Stimulated activated CD4-positive, alpha-beta T cell treated with anti-CD3 and anti-CD28 coated beads, Interleukin-12 subunit alpha, Interleukin-12 subunit beta, amount 100 ng/mL, for 48 hours (primary cell): ENCODE measurements at places on chromosomes 3 and 15.

DNA sequence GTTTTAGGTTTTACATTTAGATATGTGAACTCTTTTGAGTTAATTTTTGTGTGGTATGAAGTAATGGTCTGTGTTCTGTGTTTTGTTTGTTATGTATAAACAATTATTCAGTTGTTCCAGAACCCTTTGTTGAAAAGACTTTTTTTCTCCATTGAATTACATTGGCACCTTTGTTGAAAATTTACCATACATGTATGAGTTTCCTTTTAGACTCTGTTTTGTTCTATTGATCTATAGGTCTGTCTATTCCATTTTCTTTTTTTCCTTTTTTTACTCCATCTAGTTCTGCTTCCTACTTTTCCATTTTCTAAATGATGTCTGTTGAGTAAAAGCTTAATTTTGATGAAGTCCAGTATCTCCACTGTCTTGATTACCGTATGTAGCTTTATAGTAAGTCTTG lies 31.4 kb downstream of the ARIH2 start:
- DNase-seq = no peak

DNA sequence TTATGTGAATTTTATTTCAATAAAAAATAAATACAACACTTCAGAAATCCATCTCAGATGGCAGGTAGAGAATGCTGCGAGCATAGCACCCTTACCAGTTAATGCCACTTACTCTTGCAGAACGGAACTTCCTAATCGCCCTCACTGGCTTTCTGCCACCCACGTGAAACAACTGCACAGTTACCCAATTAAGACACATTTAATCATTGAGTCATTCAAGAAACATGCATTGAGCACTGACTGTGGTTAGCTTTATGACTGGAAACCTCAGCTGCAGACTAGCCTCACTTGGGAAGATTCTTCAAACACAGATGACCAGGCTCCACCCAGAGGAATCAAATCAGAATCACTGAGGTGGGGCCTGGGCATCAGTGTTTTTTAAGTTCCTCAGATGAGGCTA lies 5.6 kb upstream of the MFGE8 start:
- peak; percentile 44 for DNase-seq

DNA sequence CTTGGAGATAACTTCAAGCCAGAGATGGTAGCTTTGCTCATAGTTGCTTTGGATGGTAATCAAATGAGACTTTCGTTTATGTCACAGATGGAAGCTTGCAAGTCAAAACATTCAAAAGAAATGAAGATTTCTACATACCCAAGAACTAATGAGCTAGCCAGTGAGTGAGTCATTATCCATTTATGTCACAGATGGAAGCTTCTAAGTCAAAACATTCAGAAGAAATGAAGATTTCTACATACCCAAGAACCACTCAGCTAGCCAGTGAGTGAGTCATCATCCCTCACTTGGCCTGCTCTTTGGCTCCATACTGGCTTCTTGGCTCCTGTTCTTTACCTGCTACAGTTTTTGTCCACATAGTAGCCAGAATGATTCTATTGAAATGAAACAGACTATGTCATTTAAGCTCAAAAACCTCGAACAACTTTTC lies 559.8 kb upstream of the CBLB start:
- DNase-seq = peak; percentile 37

DNA sequence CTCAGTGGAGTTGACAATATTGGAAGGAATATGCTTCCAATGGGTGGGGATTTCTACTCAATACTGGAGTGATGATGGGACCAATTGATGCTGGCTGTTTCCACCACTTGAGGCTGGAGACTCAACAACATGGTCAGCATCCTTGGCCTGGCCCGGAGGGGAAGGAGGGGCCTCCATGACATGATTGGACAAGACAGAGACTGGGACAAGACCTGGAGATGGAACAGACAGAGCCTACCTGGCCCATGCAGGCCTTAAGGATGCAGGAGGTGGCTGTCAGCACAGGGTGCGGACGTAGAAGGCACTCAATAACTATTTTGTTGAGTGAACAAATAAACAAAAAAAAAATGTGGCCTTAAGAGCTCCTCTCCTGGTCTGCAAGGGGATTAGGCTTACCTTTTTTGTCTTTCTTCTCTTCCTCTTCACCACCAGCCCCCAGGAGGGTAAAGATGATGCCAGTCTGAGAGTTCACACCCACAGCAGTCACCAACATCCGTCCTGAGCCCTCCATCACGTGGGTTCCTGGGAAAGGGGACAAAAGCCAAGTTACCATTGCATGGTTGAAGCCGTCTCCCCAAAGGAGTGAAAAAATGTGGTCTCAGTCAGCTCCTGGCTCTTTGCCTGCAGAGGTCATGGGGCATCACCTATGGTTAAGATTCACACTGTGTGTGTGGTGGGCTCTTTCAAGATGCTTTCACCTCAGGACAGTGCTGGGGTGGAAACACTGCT lies 67.1 kb upstream of the SEC13 start:
- DNase-seq = no peak

DNA sequence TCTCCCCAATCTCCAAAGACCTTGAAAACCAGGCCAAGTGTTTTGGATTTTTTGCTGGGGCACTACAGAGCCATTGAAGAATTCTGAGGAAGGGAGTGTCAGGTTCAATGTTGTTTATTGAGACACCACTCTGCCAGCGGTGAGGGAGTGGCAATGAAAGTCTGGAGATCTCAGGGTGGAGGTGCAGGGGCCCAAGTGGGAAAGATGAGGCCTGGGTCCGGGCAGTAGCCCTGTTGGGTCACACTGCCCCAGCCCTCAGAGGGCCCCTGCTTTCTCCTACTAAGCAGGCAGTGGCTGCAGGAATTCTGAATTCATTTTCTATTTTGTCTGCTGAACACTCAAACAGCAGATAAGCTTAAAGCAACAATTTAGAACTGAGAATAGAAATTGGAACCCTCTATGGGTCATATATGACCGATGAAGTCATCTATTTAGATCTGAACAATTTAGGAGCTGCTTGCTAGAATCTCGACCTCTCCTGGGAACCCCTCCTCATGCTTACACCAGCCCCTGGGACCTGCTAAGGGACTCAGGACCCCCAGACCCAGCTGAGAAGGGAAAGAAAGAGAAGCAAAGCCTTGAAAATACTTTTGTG lies 17.9 kb downstream of the HRH1 start:
- DNase-seq = no peak

DNA sequence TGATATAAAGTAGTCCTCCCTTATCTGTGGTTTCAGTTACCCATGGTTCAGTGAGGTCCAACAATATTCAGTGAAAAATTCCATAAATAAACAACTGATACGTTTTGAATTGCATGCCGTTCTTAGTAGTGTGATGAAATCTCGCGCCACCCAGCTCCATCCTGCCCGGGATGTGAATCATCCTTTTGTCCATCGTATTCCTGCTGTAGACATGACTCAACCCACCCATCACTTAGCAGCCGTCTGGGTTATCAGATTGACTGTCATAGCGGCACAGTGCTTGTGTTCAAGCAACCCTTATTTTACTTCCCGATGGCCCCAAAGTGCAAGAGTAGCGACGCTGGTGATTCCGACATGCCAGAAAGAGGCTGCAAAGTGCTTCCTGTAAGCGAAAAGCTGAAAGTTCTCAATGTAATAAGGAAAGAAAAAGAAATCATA lies 48.0 kb upstream of the MEX3B start:
- DNase-seq = no peak

- DNase-seq = no peak
These were observed 10.6 kb downstream of the CMC1 start for GRCh38 chr3:28252001-28252431.

- DNase-seq = no peak
These were observed 107.9 kb downstream of the APBA2 start for GRCh38 chr15:28993720-28994053.

DNA sequence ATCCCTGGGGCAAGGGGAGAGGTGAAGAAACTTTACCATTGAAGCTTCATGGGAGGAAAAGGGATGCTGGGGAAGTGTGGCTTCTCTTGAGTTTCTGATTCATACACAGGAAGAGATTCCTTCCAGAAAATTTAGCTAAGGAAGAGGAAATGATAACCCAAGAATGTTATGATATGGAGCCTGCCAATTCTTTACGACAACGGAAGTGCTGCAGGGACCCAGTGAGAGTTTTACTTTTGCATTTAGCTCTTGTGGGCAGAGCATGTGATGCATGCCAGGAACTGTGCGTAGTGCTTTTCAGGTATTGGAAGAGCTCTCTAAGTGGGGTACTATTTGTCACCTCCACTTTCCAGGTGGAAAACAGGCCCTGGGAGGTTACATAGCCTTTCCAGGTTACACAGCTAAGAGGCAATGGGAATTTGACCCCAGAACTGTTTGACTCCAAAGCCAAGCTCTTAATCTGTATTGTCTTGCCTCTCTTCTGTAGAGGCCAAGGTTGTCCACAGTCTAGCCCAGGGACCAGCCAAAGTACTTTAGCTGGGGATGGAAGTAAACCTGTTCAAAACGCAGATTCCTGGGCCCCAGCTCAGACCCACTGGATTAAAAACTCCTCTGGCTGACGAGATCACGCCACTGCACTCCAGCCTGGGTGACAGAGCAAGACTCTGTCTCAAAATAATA lies 23.0 kb downstream of the CMTM7 start:
- DNase-seq = no peak

DNA sequence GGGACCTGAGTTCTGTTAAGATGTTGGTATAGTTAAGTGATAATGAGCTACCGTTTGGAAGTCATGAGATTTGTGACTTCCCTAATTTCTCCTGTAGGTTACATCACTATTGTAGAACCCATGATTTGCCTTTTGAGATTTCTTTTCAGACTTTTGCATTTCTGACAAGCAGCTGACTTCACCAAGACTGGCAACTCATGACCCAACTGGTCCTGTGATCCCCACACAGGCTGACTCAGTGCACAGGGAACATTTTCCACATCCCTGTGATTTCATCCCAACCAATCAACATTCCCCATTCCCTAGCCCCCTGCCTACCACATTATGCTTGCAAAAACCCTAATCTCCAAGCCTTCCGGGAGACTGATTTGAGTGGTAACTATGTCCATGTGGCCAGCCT lies 242.1 kb upstream of the PDZRN3 start:
- no peak for DNase-seq

DNA sequence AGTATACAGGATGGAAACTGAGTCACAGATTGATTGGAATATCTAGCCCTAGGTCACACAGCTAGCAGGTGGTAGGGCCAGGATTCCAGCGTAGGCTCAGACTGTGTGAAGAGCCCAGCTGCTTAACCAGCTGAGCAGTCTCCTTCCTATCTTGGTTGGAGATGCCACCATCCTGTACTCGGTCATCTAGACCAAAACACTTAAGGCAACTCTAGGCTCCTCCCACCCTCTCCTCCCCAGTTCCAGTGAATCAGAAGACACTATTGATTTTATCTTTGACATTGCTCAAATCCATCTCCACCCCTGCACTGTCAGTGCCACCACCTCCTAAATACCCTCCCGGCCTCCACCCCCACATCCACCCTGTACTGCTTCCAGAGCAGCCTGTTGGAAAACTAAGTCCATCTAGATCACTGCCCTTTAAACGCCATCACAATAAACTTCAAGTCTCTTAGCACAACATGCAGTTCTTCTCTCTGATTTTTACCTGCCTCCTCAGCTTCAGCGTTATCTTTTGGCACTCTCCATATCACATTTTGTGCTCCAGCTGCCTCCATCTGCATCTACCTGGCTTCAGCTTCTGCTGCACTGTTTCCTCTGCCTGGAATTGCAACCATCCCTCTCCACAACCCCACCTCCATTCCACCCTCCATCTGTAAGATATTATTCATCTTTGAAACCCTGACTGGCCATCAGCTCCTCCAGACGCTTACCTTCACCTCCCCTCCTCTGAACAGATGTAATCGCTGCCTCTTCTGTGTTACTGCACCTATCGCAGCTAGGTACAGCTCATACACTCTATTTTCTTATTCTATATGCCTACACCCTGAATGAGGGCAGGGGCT lies 86.8 kb upstream of the ACP3 start:
- DNase-seq = no peak

GRCh38 chr3:79367066-79367465 lies 400.7 kb downstream of the ROBO1 start:
- DNase-seq = no peak

DNA sequence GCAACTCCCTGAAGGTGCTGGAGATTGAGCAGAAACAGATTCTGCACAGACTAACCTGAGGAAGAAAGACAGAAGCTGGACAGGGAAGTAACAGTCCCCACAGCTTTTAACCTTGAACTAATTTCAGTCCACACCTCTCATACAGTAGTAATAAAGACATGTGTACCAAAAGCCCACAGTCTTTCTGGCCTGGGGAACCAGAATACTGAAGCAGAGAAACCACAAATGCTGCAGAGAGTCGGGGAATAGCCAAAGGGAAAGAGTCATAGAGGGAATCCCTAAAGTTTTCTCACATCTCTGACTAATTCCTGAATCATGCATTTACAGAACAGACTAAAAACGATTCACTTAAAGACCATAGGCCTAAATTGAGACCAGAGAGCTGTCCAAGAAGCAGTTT lies 503.4 kb upstream of the NECTIN3 start:
- no peak for DNase-seq
